ENCODE measurements at places on chromosomes 13 and 19.
A peak's percentile ranks its signal among the peaks of the same experiment; 100 is the strongest.

GRCh38 chr19:50649433-50650391 is at the start of gene C19orf81:
Gene C19orf81, plus strand, starts transcription at chr19:50649445. Its CDS starts 0 bp downstream, at chr19:50649445.
- no peak for DNase-seq

- DNase-seq: no peak
These were observed 22.2 kb downstream of the F2RL3 start for GRCh38 chr19:16911046-16911445.

DNA sequence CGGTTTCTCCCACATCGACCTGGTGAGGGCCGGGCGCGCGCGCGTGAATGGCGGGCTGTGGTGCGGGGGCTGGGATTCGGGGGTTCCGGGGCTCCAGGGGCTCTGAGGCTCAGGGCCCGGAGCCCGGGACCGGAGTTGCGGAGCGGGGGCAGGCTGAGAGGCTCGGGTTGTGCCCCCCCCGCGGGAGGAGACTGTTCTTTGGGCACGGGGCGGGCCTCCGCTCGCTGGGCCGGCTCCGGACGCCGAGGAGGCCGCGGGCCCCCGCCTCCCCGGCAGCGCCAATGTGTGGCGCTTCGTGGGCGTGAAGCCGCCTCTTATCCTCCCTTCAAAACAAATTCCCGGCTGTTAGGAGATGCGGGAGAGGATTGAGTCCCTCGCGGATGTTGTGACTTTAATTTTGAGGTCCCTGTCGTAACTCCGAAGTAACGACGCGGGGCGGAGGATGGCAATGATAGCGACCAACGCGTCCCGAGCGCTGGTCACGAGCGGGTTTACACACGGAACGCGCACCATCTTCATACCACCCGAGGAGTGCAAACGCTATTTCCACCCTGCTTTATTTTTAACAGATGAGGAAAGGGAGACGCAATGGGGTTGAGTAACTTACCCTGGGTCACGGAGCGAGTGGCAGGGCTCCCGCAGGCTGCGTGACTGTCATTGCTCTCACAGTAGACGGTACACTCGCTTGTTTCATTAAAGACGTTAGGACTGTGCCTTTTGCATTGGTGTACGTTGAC is 536 bp downstream of the UBA2 start:
- no peak for DNase-seq

DNA sequence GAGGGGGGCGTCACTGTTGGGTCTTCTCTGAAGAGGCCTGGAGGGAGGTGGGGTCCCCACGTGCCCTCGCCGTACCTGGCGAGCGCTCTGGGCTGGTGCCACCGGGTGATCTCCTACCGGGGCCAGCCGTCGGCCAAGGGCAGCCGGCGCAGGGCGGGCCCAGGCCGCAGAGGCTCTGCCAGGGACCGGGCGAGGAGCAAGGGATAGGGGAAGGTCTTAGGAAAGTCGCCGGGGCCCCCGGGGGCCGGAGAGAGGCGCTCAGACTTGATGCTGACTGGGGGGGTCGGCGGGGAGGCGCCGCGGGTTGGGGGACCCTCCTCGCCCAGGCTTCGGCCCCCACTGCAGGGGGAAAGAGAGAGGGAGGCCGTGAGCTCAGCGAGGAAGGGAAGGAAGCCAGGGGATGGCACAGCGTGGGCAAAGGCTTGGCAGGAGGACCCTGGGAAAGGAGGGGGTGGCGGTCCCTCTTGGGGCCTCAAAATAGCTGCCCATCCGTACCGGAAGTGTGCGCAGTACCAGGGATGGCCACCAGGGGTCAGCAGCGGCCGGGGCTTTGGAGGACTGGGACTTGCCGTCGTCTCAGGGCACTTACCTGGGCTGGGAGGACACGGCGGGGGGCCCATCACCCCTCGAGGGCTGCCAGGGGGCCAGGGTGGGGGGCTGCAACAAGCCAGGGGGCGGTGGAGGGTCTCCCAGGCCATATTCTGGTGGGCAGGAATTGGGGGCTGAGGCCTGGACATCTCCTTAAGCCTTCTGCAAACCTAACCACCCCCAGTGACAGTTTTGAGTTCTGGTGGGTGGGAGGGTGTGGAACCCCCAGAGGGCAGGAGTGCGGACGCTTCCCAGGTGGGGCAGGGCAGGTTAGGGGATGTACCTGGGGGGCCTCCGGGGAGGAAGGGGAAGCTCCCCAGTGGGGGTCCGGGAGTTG is 7.7 kb upstream of the TMEM161A start:
- peak; percentile 94 for DNase-seq

- no peak for DNase-seq
These were observed 1261.0 kb upstream of the ATXN8OS start for GRCh38 chr13:68846663-68847062.

GRCh38 chr13:51687947-51688714 is 103.9 kb downstream of the WDFY2 start:
- no peak for DNase-seq

- DNase-seq: no peak
These were observed 263.9 kb downstream of the MZT1 start for GRCh38 chr13:72463561-72463960.

DNA sequence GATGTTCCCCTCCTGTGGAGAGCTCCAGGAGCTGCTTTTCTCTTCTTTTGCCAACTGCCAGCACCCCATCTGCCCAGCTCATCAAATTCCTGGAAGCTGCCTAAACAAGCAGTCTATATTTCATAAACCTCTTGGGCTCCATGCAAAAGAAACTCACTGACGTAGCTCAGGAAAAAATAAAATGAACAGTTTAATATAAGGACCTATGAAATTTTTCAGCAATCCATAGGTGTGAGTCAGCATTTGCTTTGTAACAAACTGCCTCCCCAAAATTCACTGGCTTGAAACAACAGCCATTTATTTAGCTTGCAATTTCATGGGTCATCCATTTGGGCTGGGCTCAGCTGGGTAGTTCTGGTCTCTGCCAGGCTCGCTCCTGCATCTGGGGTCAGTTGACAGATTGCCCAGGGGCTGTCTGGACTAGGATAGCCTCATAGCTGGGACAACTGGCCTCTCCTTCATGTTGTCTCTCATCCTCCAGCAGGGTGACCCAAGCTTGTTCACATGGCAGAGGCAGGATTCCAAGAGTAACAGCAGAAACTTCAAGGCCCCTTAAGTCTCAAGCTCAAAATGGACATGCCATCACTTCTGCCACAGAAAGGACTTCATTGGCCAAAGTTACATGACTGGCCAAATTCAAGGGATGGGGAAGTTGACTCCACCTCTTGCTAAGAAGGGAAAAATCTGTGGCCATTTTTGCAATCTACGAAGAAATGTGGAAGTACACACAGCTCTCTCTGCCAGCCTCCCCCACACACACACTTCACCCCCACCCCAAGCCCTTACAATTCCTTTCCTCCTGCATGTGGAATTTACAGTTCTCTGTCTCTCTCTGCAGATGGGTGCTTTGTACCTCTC is 7.9 kb upstream of the PVR start:
- no peak for DNase-seq

GRCh38 chr19:21604351-21604926 is 99.0 kb downstream of the ZNF429 start:
- no peak for DNase-seq

DNA sequence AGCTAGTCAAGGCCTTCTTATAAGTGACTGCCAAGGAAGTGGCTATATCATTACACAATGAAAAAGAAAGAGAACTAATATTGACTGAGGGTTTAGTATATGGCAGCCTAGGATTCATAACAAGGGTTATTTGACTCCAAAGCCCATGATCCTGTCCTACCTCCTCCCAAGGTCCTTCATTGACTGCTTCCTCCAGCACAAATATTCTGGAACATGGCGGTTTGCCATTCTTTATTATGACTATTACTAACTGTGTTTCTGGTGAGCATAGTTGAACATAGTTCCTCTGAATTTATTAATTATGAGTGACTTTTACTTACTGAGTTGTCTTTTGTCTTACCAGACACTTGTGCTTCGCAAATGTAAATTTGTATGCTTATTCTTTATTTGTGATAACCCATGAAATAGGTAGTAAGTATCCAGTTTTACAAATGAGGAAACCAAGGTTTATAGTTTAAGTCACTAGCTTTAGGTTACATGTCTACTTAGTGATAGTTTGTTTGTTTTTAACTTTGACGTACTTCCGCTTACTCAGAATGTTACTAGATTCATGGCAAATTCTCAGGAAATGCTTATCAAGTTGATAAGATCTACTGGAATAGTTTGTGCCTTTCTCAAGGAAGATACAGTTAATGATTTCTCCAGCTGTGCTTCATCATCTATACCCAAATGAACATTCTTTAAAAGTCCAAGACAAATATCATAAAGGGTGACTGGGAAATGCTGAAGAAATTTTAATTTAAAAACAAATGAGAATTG is 15.5 kb upstream of the DCLK1 start:
- no peak for DNase-seq

DNA sequence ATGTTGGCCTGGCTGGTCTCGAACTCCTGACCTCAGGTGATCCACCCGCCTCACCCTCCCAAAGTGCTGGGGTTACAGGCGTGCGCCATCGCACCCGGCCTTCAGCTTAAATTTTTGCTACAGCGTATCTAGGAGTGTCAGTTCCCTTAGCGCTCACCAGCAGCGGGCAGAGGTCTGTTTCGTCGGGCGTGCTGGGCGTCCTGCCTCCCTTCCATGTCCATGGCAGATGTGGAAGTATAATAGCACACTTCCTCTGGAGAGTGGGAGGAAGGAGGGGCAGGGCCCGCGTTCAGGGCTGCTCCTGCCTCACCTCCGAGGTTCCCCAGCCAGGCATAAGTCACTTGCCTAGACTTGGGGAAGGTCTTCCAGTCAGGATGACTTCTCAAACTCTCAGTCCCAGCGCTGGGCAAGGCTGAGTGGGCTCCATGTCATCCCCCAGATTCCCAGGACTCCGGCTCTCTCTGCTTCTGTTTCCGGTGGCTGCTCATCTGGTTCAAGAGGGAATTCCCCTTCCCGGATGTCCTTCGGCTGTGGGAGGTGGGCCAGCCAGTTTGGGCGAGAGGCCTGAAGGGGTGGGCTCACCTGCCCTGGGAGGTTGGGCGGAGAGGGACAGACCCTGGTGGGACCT is 9.5 kb downstream of the IL4I1 start:
- no peak for DNase-seq

DNA sequence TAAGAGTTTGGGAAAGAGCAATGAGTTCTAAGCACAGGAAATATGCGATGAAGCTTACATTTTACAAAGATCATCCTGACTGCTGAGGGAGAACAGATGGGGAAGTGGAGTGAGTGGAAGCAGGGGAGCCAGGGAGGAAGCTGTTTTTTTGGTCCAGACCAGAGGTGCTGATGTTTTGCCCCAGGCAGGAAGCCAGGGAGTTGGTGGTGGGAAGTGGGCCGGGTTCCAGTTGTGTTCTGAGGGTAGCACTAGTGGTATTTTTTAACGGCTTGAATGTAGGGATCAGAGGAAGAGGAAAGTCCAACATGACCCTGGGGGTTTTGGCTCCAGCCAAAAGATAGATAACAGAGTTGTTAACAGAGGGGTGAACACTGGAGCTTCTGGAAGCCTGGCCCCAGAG is 20.7 kb upstream of the OLFM4 start:
- no peak for DNase-seq

- DNase-seq: peak; percentile 71
These were observed 371.3 kb downstream of the COG6 start for GRCh38 chr13:40026741-40027140.

- DNase-seq: no peak
These were observed 20.5 kb downstream of the MICU2 start for GRCh38 chr13:21583478-21583877.

- peak; percentile 71 for DNase-seq
These were observed 7.5 kb downstream of the RASA3 start for GRCh38 chr13:114124921-114125320.

- no peak for DNase-seq
These were observed 4.2 kb upstream of the PAFAH1B3 start for GRCh38 chr19:42306646-42307045.

GRCh38 chr13:90867336-90867683 is 480.2 kb upstream of the MIR17HG start:
- peak; percentile 40 for DNase-seq

DNA sequence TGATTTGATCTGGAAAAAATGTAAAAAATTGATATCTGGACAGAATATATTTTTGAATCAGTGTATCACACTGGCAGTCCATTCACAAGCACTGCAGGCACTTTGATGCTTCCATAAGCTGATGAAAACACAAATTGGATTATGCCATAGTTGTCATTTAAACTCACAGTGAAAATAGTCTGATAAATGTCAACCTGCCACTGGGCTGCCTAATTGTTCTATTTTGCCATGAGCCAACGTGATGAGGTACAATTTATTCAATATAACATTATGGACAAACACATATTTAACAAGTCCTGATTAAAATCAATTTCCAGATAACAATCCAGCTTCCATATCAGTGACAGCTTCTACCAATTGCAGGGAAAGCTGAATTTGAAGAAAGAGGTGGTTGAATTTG is 1244.9 kb downstream of the EFNB2 start:
- DNase-seq: no peak

GRCh38 chr13:26563713-26564112 is 6.2 kb downstream of the WASF3 start:
- no peak for DNase-seq

DNA sequence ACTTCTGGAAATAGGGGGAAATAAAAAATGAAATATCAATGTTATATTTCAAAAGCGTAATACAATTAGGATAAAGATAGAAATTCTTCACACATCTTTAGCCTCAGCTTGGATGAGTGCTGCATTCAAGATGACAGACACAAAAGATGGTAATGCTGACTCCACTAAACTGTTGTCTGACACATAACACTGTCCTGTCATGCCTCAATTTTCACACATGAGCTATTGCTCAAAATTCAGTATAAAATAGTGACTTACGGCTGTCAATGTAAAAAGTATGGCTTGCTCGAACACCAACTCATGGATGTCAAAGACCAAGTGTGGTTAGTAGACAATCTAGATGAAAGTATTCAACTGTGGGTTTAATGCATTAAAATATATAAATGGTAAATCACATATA is 94.5 kb downstream of the KLF12 start:
- no peak for DNase-seq

DNA sequence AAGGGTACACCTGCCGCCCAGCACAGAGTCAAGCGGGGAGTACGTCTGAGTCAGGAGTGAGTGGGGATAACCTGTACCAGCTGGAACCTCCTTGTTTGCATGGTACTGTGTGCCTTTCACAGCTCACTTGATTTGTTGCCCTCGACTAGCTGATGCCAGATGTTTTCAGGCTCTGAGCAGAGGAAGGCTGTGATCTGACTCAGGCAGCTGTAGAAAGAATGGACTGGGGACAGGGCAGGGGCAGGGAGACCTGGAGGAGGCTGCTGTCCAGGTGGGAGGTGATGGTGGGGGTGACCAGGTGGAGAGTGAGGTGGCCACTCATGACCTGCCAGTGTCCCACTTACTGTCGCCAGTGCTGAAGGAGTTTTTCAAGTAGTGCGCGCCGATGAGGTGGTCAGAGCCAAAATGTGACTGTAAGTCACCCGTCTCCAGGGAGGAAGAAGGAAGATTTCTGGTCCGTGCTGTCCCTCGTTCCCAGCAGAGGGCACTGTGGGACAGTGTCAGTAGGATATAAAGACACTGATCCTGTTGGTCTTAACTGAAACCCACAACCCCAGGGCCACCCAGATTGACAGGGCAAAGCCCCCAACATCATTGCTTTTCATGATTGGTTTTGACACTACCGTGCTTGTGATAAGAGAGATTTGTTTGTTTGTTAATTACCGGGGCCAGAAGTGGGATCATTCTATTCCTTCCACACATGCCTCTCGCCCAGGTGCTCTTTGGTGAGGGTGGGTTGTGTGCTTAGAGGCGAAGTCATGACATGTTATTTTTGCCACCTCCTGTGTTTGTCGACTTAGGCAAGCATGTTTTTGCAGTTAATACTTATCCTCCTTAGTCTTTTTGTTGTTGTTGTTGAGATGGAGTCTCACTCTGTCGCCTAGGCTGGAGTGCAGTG is 128.4 kb downstream of the DPF1 start:
- DNase-seq: peak; percentile 75

- DNase-seq: no peak
These were observed 124.7 kb downstream of the RBM26 start for GRCh38 chr13:79281339-79281747.

- no peak for DNase-seq
These were observed 21.2 kb upstream of the GTF3A start for GRCh38 chr13:27403203-27403678.

Measured in activated CD4-positive, alpha-beta T cell treated with anti-CD3 and anti-CD28 coated beads, Interleukin-2, amount 50 U/mL, for 48 hours (primary cell).